ENCODE measurements at places on chromosomes 3 and 15.

- DNase-seq, result no peak
Measured at GRCh38 chr3:128323206-128324081, 143.2 kb downstream of the DNAJB8 start.

DNA sequence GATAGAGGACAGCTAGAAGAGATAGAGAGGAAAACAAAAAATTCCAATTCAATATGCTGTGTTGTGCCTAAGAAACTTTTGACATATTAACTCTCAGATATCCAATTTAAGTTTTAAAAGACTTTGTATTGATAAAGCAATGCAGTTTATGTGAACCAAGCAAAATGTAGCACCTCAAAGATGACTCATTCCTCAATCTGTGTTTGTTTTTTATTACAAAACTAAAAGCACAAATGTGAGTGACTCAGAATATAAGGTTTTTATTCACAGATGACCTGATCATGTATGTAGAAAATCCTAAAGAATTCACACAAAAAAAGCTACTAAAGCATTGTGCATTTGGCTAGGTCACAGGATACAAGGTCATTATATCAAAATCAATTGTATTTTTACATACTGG lies 11.1 kb downstream of the HCLS1 start:
- DNase-seq, result no peak

DNA sequence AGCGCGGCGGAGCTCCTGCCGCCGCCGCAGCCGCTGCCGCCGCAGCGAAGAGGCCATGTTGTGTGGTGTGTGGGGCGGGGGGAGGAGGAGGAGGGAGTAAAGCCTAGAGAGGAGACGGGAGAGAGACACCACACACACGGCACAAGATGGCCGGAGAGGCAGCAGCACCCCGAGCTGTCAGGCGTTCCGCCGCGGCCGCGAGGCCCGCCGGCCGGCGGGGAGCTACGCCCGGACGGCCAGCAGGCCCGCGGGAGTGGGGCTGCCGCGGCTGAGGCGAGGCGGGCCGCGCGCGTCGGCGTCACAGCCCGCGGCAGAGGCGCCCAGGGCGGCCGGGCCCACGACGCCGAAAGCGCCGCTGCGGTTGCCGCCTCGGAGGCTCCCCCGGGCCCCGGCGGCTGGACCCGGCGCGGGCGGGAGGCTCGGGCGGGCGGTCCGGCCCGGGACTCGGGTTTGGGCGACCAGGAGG lies 17.4 kb upstream of the CHD2 start:
- no peak for DNase-seq

GRCh38 chr3:176633511-176633910 lies 563.8 kb downstream of the TBL1XR1 start:
- DNase-seq, result no peak

GRCh38 chr3:158347966-158348365 lies 223.0 kb upstream of the MLF1 start:
- no peak for DNase-seq

- no peak for DNase-seq
Measured at GRCh38 chr3:17806201-17806600, 63.8 kb upstream of the TBC1D5 start.

Measured in amniotic epithelial cell (primary cell).